ENCODE measurements at places on chromosomes 4 and X.

DNA sequence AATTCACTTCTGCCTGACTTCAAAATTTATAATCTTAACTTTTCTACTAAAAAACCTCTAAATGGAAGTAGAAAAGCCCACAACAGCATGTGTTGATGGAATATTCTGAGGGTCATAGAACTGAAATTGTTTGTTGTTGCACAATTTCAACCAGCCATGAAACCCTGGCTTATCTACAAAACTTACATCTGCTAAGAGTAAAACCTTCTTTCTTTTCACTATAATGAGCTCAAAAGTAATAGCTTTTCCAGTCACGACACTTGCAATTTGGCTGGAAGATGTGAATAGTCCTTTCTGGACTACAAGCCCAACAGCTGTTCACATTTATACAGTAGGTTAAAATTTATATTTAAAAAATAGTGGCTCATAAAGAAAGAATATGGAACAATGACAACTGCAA is 250.0 kb downstream of the GPAT3 start:
- no peak for DNase-seq

DNA sequence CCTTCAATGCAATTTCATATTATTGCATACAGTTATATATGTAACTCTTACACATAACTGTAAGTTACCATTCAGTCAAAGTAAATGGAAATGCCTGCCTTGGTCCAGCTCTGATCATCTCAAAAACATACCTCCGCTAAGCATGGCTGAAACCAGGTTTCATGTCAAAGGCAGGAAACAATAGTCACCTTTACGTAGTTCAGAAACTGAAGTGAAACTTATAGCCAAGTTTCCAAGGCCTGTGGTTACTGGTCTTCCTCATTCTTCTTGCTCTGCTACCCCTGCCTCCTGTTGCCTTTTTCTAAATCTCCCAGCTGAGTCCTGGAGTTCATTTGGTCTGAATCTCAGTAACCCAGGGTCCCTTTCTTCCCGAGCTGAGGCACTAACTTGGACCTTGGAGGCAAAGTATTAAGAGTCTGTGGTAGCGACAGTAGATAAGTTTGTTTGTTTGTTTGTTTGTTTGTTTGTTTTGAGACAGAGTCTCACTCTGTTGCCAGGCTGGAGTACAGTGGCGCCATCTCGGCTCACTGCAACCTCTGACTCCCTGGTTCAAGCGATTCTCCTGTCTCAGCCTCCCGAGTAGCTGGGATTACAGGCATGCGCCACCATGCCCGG is 30.8 kb downstream of the DAPP1 start:
- no peak for DNase-seq

GRCh38 chr4:153453402-153453801 is 12.8 kb upstream of the TMEM131L start:
- no peak for DNase-seq

DNA sequence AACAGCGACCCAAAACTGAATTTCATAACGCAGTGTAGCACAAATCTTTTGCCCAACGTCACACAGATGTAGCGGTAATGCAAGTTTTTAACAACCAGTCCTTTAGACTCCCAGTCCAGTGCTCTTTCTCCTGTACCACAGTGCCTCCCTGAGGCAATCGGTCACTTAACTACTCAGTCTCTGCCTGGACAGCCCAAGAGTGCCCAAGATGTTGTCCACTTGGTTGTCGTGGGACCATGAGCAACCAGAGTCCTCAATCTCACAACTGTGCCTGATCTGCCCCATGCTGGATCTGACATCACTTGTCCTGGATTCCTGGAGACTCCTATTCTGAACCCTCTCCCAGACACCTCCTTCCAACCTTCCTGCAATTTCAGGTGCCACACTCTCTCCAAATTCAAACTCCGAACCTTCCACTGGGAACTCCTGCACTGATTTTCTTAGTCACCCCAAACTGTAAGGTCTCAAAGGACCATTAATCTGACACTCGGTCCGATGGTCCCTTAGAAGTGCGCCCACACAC is 702 bp downstream of the MMGT1 start:
- DNase-seq: peak; percentile 36

- no peak for DNase-seq
Observed at GRCh38 chr4:653831-654502, 20.1 kb downstream of the ATP5ME start.

GRCh38 chr4:36432586-36432985 is 151.2 kb downstream of the DTHD1 start:
- DNase-seq: no peak

DNA sequence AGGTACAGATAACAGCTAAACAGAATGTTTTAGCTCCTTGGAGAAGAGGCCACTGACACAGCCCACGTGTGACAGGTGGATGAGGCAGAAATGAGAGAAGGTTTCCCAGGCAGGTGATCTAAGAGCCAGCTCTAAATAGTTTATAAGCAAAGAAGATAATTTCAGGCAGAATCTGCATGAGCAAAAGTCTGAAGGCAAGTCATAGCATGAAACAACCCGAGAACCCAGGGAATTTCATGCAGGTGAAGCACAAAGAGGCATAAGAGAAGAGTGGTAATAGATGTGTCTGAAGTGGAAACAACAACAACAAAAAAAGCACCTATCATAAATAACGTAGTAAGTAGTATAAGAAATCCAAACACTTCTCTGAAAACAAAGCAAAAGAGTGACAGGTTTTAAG is 275.8 kb upstream of the CPEB2 start:
- no peak for DNase-seq

DNA sequence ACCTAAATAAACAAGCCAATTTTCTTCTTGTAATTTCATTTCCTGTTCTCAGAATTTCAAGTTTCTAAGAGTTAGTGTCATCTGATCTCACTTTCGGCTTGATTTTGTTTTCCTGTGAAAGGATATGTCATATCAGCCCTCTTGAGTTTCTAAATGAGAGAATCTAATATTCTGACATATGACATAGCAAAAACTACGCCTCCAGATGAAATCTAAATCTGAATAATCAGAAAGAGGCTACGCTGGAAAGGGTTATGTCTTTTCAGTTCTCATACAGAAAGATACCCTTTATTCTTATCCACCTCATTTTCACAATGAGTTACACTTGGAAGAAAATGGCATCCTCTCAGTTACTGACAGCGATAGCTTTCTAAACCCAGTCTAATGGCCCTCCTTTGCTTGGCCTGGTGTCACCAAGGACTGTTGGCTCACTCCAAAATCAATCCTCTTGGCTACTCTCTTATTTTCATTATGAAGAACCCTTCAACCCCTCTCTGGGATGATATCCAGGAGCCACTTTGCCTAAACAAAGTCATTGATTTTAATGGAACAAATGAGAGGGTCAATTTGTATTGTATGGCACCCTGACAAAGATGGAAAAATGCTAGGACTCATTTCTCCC is 65.6 kb downstream of the ASB9 start:
- peak; percentile 96 for DNase-seq

DNA sequence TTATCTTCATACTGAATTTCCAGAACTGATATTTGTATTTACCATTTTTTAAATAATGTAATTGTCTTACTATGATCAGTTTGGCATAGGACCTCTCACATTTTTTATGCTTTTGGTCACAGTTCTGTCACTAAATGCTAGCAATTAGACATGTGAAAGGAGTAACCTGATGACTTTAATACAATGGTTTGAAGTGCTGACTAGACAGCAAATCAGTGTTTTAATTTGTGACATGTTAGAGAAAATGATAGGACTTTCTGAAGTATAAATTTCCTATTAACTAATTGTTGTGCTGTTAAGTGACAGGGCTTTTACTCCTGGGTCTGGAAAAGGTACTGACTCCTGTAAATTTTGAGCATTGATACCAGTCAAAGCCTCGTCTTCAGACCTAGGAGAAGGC is 117.5 kb downstream of the ZNF330 start:
- DNase-seq: no peak

GRCh38 chrX:124228849-124229248 is 103.6 kb upstream of the TEX13D start:
- no peak for DNase-seq

GRCh38 chr4:3124070-3124767 is 49.7 kb downstream of the HTT start:
- DNase-seq: no peak

Measured in NCI-H1092 treated with DMSO at 0.1 percent for 48 hours (cell line).